Stimulated activated CD8-positive, alpha-beta memory T cell treated with anti-CD3 and anti-CD28 coated beads, Interleukin-2, amount 100 ng/mL, for 1 hour (primary cell): ENCODE measurements at places on chromosomes 11 and 22.

- DNase-seq: no peak
These were observed 6.8 kb upstream of the TPBGL start for GRCh38 chr11:75233754-75234172.

DNA sequence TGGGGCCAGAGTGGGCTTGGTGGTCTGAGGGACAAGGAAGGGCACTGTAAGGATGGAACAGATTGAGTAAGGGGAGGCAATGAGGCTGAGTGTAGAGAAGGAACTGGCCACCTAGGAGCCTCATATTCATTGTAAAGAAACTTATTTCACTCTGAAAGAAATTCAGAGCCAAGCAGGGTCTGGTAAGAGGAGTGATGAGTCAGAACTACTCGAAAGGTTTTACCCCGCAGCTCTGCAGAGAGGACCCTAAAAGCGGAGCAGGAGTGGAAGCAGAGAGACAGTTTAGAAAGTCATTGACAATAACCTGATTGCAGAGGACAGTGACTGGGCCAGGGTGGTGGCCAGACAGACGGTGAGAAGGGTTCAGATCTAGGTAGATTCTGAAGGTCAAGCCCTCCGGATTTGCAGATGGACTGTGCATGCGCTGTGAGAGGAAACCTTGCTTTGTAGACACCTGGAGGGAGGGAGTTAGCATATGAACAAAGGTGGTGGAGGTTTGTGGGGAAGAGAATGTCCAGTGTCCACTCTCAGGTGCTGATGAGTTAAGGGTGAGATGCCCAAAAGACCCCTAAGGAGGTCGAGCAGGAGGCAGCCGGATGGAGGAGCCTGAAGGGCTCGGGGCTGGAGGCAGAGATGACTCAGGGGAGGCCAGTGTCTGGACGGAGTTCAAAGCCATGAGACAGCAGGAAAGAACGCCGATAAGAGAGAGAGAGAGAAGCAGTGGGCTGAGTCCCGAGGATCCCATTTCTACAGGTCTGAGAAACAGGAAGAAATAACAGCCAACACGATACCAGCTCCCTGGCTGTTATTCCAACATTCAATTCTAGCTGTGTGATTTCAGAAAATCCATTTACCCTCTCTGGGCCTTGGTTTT, 546.0 kb downstream of the BRD1 start:
- no peak for DNase-seq

GRCh38 chr22:49576241-49577141, 251.2 kb downstream of the BRD1 start:
- no peak for DNase-seq

- no peak for DNase-seq
These were observed 33.4 kb upstream of the GLYATL1 start for GRCh38 chr11:58905721-58906547.

GRCh38 chr11:63490551-63491239, at the start of gene PLAAT5:
Gene PLAAT5, minus strand, starts transcription at chr11:63491167. Its CDS starts 133 bp downstream, at chr11:63491034.
- no peak for DNase-seq

GRCh38 chr11:9626496-9627394, 37.1 kb upstream of the SWAP70 start:
- DNase-seq: no peak

- DNase-seq: no peak
These were observed 30.6 kb upstream of the DRD2 start for GRCh38 chr11:113505541-113506375.

GRCh38 chr11:97965849-97966646, 1054.7 kb upstream of the CNTN5 start:
- no peak for DNase-seq

DNA sequence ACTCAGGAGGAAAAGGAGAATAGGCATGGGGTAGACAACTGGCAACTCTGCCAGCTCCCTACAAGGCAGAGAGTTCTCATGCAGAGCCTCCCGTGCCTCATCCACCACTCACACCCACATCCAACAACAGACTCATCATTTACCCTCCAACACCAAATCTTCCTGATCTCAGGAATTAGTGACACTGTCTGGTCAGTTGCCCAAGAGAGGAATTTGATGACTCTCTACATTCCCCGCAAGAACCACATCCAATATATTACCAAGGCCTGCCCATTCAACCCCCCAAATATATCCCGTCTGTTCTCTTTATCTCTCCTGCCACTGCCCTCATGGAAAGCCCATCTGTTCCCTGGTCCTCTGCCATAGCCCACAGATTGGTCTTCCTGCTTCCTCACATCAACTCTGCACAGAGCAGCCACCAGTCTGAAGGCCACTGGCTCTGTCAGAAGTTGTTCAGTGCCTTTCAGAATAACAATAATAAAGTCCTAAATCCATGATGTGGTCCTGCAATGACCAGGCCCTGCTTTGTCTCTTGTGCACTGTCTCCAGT, 57.5 kb upstream of the CD82 start:
- no peak for DNase-seq

GRCh38 chr11:24413391-24413790, 83.5 kb upstream of the LUZP2 start:
- DNase-seq: no peak

DNA sequence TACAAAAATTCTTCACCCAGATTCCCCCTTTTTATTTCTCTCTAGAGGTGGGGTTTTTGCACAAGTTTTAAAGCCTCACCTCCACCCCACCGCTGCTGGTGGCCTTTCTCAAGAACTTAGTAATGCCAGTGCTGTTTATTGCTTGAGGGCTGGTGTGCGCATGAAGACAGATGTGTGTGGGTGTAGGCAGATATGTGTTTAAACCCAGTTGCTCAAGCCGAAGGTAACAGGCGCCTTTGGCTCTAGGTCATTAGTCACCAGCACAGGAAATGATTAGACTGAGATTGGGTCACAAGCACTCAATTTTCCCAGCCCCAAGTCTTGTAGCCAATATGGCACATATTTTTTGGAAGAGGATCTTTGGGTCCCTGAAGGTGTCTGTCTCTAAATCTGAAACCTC, 2.7 kb upstream of the CLMP start:
- no peak for DNase-seq

DNA sequence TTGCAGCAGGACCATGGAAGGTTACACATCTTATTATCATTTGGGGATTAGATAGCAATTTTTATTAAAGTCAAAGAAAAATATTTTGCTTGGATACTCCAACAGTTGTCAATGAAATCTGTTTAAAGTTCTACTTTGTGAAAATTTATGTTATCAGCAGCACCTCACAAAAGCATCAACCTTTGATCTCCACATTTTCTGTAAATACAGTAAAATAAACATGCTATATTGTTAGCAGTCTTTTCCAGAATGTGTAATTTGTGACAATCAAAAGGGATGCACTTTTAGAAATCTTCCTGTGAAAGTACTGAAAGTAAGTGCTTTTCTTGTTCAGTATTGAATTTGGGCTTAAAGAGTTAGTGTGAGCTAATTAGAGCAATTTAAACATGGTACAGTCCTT, 4.1 kb downstream of the SLC22A25 start:
- no peak for DNase-seq

- no peak for DNase-seq
These were observed 7.3 kb downstream of the RHOG start for GRCh38 chr11:3833449-3833848.

DNA sequence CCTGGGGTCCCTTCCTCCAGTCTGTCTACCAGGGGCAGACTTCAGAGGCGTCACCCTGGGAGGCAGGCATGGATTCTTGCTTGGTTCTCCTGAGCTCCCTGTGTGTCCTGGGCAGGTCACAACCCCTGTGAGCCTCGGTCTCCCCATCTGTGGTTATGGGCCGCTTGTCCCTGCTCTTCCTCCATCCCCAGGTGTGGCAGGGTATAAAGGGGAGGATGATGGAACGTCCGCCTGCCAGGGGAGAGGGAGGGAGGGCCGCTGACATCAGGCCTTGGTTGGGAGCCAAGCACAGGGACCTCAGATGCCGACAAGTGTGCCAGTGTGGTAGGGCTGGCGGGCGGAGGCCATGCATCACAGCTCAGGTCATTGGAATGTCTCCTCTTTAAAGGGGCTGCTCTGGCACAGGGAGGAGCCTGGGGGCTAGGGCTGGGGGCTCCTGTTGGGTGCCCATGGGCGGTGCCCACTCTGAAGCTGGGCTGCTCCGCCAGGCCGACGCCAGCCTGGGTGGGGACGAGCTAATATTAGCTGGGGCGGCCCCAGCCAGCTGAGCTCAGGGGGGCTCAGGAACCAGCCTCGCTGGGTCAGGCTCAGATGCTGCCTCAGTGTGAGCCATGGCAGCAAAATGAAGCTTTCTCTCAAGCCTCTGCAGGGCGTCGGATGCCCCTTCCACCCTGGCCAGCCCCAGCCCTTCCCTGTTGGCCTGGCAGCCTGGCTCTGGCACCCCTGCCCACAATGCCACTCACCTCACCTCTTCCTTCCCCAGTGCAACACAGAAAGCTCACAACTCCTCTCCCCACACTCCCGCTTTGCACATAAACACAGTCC, 12.8 kb downstream of the KCNC1 start:
- DNase-seq: no peak

GRCh38 chr22:43293655-43294392, 49.3 kb downstream of the SCUBE1 start:
- DNase-seq: no peak

DNA sequence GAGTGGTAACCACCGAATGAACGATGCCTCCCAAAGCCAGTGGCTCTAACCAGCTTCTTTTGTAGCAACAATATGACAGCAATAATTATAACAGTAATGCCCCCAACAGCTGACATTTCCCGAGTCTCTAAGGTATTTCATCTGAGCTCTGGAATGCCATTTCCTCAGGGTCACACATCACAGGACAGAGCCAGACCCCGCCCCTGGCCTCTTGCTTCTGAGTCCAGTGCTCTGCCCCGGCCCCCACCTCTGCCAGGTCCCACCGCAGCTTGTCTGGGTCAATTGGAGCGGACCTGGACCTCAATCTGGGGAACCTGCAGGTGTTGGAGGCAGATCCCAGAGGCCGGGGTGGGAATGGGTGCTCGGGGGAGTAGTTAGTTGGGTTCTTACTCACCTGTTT, 63.8 kb downstream of the IGLL1 start:
- no peak for DNase-seq

GRCh38 chr11:116465056-116465455, 307.7 kb downstream of the BUD13 start:
- DNase-seq: no peak

DNA sequence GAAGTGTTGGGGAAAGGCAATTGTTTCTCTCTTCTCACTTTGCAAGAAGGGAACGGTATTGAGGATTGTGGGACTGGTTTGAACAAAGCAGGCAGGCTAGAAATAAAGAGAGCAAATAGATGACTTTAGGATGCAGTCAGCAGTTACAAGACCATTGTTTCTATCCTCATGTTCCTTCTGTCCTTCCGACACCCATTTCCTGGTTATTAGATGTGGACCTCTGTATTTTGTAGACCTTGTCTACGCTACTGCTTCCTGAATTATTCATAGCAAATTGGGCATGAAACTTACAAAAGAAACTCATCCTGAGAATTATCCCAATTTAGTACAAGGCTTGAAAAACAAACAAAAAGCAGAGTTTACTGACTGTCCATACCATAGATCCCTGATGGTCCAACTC, 656.3 kb downstream of the NTM start:
- no peak for DNase-seq

DNA sequence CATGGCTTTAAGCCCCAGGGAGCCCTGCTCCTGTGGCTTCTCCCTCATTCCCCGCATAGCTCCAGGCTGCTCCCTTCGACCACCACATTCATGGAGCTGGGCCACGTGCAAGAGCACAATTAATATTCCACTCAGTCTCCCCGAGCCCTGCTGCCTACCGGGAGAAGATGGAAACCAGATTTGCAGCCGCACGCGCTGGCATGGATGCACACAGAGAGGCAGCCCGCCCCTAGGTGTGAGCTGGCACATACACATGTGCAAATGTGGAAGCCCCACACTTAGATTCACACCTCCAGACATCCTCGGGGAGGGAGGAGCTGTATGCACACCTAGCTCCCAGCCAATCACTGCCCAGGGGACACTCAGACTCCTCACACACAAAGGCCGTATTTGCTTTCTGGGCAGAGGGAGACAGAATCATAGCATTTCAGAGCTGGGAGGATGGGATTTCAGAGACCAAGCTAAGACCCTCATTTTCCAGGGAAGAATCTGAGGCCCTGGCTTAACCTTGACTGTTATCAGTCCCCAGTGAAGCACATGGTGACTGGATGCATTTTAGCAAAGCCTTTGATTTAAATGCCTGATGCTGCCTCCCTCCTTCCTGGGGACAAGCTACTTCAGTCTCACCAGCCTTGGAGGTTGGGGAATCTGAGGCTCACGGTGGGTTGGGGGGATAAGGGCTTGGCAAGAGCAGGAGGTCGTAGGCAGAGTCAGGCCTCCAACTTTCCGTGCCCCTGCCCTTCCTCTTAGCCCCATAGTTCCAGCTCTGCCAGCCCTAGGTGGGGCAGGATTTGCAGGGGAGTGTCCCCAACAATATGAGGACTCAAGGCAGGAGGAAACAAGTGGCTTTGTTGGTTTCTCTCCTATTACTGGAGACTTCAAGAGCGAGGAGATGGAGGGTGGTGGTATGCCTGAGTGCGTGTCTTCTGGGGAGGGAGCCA, 5.3 kb upstream of the CREB3L1 start:
- DNase-seq: no peak

- DNase-seq: no peak
These were observed 1.9 kb downstream of the CLTCL1 start for GRCh38 chr22:19289475-19290161.

GRCh38 chr22:34579519-34579918, 486.4 kb upstream of the ISX start:
- no peak for DNase-seq

- no peak for DNase-seq
These were observed 27.9 kb downstream of the PRMT3 start for GRCh38 chr11:20415432-20415831.

GRCh38 chr11:86067009-86067850, 1.7 kb downstream of the PICALM start:
- DNase-seq: no peak

DNA sequence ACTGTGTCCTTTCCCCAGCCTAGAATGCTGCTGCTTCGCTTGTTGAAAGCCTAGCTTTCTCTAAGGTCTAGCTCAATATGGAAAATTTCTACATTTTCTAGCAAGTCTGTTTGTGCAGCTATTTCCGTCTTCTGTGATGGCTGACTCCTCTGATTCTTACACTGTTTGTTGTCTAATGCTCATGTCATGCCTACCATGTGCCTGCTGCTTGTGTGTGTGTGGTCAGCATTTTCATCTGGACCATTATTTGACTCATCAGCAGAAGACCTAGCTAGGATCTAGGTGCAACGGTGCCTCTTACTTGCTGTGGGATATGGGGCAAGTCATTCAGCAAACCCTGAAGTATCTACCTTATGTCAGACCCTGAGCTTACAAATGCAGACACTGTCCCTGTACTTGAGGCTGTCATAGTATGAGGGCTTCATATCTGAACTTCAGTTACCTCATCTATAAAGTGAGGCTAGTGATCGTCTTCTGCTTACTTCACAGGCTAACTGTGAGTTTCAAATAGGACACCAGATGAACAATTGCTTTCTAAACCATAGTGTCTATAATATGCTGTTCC, 86.5 kb upstream of the MYO18B start:
- DNase-seq: no peak

DNA sequence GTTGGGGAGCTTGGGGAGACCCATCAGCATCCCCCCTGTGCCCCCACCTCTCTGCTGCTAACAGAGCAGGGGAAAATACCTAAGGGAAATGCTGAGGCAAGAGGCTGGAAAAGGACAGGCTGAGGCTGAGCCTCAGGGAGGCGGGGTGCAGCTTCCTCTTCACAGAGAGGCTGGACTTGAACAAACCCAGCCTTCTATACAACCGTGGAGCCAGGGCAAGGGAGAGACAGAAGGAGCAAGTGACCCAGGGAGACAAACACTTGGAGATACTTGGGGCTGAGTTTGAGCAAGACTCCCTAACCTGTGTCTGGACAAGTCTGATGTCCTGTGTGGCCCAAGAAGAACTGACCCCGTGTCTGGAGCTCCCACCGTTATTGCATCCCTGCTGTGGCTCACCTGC, at the start of gene SLCO2B1:
Gene SLCO2B1 (plus strand): TSS at position 229 of the 400 bp plus-strand sequence. CDS start 275 bp downstream, outside the sequence.
- DNase-seq: no peak
